ENCODE measurements at places on chromosomes 6 and 20. TPM values are rescaled to one million over a fixed set of nuclear protein-coding genes. Genes with fewer than 3 reads are reported as not detected.

Gene MLN
- not detected for total RNA-seq

Gene CYP39A1
- 3.5 TPM for total RNA-seq

Gene TRDN
- 0.44 TPM for total RNA-seq

Gene LGSN
- not detected for total RNA-seq

Gene OVOL2
- total RNA-seq: 16.2 TPM

Gene CRYBG1
- 107 TPM for total RNA-seq

Gene JPH2
- 35.2 TPM for total RNA-seq

Gene TNXB
- total RNA-seq: 121 TPM

Gene CCHCR1
- total RNA-seq: 23.4 TPM

Gene ANGPT4
- 0.99 TPM for total RNA-seq

Gene SLC17A4
- total RNA-seq: not detected

Gene SLPI
- total RNA-seq: 301 TPM

Gene MYCT1
- 11.5 TPM for total RNA-seq

Gene PRR18
- total RNA-seq: 0.23 TPM
